GM19239 (cell line): ENCODE measurements at places on chromosomes 16 and 17.
A peak's percentile ranks its signal among the peaks of the same experiment; 100 is the strongest.

- no peak for DNase-seq
Observed at GRCh38 chr17:1089915-1090314, 89.9 kb downstream of the ABR start.

- DNase-seq: no peak
Observed at GRCh38 chr17:44758414-44759085, at the start of gene ADAM11. ADAM11 (plus strand) TSS chr17:44758988; CDS start chr17:44759200, 212 bp downstream.

DNA sequence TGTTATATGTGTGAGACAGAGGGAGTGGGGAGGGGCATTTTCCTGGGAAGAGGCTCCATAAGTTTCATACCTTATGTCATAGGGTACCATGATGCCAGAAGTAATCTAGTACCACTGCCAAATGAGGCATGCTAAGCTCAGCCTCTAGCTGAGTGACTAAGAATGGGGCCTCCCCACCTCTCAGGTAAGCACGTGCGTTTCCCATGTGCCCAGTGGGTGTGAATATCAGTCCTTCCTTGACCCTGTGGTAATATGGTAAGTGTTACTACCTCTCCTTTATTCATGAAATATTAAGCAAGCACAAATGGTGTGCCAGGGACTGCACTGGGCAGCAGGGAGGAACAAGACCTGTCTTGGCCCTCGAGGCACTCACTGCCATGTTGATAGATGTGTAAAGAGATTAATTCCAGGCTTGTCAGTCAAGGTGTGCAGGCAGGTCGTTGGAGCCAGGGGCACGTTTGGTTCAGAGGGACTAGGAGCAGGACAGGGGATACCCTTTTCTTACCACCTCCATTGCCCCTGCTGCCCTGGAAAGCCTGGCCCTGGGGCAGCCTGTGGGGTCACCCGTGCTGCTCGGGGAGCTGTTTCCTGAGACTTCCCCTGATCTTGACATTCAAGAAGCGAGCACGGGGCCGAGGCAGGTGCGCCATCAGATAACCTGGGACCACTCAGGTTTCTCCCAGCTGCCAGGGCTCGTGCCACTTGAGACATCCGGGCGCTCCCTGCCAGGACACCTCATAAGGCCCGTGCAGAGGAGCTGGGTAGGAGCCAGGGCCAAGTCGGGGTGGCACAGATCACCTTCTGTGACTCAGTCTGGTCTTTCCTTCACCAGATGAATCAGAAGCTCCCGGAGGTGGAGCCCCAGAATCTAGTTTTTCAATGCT lies 8.8 kb downstream of the RSAD1 start:
- no peak for DNase-seq

GRCh38 chr17:1398028-1398427 lies 2.0 kb downstream of the YWHAE start:
- no peak for DNase-seq

DNA sequence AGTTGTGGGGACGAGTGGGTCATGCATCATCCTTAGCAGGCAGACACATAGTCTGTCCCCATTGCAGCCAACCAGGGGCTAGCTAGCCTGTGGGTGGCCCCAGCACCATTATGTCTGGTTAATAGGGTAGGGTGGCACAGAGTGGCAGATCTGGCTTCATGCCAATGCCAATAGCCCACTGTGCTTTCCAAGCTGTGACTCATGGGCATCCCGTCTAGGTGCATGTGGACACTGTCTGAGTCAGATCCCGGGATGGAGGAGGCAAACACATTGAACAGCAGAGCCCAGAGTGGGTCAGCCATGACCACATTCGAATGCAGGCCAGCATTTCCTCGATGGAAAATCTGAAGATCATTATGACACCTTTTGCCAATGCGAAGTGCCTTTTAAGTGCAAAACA lies 2.5 kb downstream of the HS3ST2 start:
- DNase-seq: no peak

DNA sequence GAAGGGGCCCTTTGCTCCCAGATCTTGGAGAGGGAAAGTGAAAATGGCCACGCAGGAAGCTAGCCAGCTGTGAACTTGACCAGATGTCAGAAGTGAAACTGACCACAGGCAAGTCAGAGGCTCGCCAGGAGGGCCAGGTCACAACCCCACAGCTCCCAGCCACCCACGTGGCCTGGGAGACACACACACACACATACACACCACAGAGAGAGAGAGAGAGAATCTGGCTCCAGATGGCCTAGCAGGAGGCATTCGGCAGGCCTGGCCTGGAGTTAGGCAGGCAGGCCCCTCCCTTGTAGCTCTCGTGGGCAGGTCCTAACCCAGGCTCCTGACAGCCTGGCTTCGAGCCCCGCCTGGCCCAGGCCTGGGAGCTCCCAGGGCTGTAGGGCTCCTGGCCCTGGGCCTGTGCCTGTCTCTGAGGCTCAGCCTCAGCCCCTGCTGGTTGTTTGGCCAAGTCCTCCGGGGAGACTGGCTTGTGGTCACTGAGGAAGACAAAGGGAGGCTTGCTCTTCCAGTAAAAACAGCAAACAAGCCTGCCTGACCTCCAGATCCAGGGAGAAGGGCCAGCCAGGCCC lies 20.2 kb downstream of the NGFR start:
- DNase-seq: peak; percentile 89

- no peak for DNase-seq
Observed at GRCh38 chr17:72139212-72139611, 18.4 kb downstream of the SOX9 start.

DNA sequence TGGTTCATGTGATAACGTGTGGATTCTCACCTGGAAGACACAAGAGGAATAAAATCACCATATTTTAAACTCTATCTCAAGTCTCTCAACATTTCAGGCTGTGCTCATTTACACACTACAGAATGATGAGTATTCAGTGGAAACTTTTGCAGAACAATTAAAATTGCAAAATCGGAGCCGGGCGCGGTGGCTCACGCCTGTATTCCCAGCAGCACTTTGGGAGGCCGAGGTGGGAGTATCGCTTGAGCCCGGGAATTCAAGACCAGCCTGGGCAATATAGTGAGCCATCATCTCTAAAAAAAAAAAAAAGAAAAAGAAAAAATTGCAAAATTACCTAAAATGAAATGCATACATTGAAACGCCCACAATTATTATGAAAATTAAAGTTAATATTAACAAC lies 825.9 kb downstream of the KCNJ18 start:
- no peak for DNase-seq

DNA sequence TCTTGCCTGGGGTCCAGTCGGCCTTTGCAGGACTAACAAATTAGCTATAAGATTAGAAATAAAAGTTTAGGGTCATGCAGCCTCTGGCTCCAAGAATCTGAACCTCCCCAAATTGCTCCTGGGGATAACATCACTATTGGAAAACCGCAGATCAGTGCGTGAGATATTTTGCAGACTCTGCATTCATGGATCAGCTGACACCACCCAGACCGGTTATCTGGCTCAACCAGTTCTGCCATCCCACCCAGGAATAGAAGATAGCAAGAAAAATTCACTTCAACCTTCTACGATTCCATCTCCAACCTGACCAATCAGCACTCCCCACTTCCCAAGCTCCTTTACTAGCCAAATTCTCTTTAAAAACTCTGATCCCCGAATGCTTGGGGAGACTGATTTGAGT lies 4.3 kb upstream of the PGS1 start:
- DNase-seq: no peak

GRCh38 chr17:79978548-79978855 lies 57.2 kb downstream of the TBC1D16 start:
- DNase-seq: no peak

GRCh38 chr16:83651871-83652270 lies 155.9 kb upstream of the HSBP1 start:
- DNase-seq: no peak

DNA sequence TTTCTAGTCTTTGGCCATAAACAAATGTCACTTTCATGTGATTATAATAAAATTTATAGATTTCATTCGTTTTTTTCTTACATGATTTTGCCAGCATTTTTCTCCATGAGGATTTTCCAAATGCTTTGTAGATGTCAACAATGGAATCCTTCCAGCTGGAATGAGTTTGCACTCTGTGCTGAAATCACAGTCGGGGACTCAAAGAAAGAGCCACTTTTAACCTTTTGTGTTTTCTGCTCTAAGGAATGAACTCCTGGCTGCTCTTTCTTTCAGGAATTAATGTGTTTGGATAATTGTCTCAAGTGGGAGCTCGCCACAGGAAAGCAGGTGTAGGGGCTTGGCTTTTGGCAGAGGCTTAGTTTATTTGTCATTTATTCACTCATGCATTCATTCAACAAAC lies 372.3 kb upstream of the SALL1 start:
- no peak for DNase-seq

GRCh38 chr17:17155568-17155967 lies 50.6 kb downstream of the PLD6 start:
- no peak for DNase-seq

GRCh38 chr17:46894024-46894423 lies 28.9 kb upstream of the GOSR2 start:
- DNase-seq: no peak

GRCh38 chr17:74554909-74555308 lies 9.0 kb upstream of the CD300C start:
- no peak for DNase-seq

DNA sequence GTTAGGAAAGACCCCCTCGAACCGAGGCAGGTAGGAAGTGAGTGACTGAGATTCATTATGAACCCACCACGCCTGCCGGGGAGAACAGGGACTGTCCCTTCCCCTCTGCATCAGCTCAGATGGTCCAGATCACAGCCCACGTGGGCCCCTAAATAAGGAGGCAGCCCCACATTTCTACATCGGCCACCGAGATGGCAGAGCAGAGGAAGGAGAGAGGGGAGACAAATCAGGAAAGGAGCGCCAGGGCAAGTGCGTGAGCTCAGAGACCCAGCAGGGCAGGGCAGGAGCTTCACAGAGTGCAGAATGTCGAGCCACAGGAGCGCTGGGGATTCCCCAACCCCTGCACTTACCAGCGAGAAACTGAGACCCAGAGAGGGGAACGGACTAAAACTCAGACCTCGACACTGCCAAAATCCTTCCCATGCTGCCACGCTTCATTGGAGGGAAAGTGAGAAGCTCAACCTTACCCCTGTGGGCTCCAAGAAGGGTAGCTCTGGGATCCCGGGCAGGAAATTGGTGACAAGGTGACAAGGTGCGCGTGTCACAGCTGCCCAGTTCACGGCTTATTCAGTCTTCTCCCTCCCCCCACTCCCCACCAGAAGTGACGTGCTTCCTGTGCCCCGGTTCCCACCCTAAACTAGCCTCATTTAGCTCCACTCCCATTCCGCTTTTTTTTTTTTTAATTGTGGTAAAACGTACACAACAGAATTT lies at the start of gene ICAM2:
Gene ICAM2 (minus strand): TSS at position 578 of the 711 bp plus-strand sequence. CDS start 13,942 bp downstream, outside the sequence.
- no peak for DNase-seq

DNA sequence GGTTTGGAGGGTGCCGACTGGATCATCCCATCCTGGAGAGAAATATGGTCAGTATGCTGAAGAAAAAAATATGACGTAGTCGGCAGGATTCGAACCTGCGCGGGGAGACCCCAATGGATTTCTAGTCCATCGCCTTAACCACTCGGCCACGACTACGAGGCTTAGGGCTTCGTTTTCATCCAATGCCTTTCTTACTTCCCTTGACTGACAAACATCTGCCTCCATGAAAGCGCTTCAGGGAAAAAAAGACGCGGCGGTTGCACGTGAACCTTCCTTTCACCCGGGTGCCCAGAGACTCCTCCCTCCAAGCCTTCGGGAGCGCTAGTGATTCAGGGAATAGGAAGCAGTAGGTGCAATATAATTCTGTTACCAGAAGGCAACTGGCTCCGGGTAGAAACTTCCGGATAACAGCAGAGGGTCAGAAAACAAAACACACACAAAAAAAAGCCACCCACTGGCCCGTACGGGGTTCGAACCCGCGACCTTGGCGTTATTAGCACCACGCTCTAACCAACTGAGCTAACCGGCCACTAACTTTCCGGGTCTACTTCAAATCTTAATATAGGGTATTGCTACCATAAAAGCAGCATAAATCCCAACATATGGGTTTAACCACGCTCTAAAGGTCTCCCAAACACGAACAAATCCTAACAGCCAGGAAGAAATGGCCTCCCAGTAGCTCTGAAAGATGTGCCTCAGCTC lies 16.3 kb upstream of the AURKB start:
- DNase-seq: peak; percentile 38

- no peak for DNase-seq
Observed at GRCh38 chr16:23148166-23148512, 1.1 kb downstream of the USP31 start.

GRCh38 chr17:17960500-17961030 lies 11.6 kb downstream of the TOM1L2 start:
- no peak for DNase-seq

DNA sequence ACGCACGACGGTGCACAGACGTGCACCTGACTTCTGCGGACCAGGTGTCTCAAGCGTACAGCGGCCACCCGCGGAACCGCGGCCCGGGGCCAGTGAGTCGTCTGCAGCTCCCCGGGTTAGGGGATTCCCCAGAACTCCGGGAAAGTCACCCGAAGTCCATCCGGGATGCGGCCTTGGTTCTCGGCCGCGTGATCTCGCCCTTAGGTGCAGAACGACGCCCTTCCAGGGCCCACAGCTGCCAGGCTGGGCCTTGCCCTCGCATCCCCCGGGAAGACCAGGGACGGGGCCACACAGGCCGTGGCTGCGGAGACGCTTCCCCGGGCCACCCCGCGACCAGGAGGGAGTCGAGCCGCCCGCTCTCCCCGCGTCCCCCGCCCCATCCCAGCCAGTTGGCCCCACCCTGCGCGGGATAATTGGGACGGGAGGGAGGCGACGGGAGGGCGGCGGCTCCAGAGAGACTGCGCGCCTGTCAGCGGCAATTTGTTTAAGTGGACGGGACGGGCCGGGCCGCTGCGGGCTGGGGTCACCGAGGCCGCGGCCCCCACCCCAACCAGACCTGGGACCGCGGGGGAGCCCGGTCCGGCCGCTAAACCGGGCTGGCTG lies 3.6 kb upstream of the TBX2 start:
- DNase-seq: no peak

DNA sequence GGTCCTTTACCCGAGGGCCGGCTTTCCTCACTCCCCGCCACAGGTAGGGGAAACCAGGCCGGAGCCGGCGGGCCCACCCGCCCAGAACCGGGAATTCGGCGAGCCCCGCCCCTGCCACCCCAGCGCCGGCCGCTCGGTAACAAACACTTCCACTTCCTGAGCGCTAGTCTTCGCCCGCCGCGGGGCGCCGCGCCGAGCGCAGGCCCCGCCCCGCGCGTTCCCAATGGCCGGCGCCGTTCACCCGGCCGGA lies 224 bp upstream of the NHERF1 start:
- DNase-seq: no peak

DNA sequence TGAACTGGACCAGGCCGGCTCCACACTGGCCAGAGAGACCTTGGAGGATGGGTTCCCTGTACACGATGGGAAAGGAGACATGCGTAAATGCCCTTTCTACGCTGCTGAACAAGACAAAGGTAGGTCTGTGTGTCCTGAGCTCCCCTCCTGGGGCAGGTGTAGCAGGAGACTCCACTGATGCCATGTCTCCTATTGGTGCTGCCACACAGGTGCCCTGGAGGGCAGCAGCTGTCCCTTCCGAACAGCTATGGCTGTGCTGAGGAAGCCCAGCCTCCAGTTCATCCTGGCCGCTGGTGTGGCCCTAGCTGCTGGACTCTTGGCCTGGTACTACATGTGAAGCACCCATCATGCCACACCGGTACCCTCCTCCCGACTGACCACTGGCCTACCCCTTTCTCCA lies 29.2 kb downstream of the CDIP1 start:
- DNase-seq: no peak

DNA sequence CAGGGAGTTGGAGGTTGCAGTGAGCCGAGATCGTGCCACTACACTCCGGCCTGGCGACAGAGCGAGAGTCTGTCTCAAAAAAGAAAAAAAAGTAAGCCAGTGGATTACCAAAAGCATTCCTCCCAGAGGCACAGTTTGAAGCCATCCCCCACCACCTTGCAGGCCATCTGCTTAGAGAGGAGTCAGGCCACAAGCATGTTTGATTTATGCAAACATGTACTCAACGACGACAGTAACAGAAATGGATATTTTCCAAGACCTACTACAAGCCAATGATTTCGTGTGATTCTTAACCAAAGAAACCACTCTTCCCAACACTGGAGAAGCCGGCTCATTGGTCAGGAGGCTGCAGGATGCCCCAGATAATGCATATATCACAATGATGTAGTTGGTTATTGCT lies 34.8 kb downstream of the MYH13 start:
- DNase-seq: no peak
